Activated effector memory CD4-positive, alpha-beta T cell treated with Interleukin-2 at 50 U/mL for 16 hours (primary cell): ENCODE measurements at places on chromosomes 11 and 22.

- no peak for DNase-seq
Measured at GRCh38 chr11:94731880-94732601, 36.1 kb upstream of the AMOTL1 start.

DNA sequence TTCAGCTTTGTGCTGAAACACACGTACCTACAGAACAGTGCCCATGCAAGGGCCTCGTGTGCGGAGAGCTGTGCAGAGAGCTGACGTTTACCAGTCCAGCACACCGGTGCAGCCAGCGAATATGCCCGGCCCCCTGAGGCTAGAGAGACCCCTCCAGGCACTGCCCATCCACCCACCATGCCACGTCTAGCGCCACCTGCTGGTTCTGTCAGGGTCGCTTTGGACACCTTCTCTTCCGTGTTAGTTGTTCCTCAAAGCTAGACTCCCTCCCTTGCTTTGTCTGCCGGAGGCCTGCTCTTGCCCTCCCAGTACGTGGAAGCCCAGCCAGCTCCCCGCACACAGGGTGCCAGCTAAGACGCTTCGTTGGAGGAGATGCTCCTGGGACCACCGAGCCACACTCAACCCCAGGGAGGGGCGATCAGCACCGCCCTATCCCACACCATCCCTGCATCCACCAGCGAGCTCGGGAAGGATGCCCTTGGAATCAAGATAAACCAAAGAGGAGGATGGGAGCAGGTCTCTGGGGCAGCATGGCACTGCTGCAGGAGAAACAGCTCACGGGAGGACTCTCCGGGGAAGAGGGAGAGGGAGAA is 43.4 kb downstream of the CPT1A start:
- DNase-seq, result peak; percentile 9

- no peak for DNase-seq
Measured at GRCh38 chr11:94272738-94273313, 31.6 kb upstream of the IZUMO1R start.

GRCh38 chr11:19071255-19071654 is 10.7 kb upstream of the MRGPRX2 start:
- DNase-seq, result peak; percentile 14

DNA sequence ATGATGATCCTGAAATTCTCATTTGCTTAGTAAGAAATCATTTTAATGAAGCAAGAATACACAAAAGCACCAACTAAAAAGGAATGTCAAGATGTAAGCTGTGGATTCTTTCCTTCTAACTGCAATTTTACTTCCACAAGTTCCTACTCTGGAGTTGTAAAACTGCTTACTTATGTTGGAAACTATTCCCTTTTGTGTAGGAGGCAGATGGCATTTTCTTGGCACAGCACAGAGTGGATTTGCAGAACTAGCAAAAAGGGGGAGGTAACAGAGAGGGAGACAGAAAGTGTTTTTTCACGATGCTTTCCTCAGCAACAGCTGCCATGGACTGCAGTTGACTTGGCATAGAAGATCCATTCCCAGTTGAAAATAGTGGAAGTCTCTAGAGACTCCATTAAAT is 1112.0 kb upstream of the RAG2 start:
- DNase-seq, result no peak

DNA sequence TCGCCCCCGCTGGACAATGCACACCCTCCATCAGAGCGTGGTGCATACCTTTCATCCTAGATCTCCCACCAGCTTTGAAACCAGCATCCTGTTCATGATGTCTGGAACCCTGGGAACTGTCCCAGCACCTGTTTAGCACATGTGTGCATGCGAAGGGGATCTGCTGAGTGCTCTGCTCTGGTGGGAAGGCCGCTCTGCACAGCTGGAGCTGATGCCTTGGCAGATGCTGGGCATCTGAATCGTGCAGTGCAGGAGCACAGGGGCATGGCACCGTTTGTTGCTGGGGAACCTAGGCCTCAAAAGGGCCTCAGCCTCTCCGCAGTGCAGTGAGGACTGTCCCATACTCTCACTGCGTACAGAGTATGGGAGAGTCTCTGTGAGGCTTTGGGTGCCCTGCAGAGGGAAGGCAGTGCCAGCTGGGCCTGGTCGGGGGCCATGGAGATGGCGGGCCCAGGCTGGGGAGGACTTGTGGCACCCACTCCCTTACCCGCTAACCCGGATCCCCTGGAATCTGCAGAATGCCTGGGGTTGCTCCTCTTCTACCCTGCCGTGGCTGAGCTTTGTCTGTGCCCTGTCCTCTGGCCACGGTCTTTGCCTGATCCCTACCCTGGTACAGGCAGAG is 72.9 kb upstream of the ATXN10 start:
- DNase-seq, result no peak

GRCh38 chr11:9596926-9597464 is 23.5 kb downstream of the WEE1 start:
- DNase-seq, result no peak
